NCI-H187 treated with DMSO at 0.1 percent for 48 hours (cell line): ENCODE measurements at places on chromosomes 7 and 10.

GRCh38 chr10:75042292-75042974, 69.0 kb upstream of the SAMD8 start:
- no peak for DNase-seq

DNA sequence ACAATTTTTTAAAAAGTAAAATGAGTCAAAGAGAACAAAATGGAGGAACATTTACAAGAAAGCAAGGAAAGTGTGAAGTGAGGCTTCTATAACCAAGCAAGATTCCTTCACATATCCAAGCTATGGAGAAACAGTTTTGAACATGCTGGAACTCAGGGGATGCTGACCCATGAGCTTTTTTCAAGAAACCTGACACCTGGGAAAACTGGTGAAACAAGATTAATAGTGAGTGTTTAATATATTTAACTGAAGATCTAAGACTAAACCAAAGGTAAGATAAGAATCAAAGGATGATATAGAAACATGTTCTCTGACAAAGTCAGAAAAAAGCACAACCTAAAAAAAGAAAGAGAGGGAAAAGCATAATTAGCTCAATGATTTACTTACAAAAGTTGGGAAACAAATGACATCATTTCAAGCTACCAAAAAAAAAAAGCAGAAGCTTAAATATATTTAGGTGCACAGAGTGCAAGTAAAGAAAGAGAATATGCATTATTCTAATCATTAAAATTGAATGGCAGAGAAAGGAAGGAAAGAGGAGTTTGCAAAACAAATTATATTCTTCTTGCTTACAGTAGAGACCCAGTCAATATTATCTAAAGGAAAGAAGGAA, 24.9 kb downstream of the C7orf25 start:
- no peak for DNase-seq

GRCh38 chr10:105121743-105122142, 480.7 kb downstream of the SORCS3 start:
- no peak for DNase-seq

- DNase-seq: no peak
Measured at GRCh38 chr7:139683137-139683921, 94.5 kb downstream of the HIPK2 start.

DNA sequence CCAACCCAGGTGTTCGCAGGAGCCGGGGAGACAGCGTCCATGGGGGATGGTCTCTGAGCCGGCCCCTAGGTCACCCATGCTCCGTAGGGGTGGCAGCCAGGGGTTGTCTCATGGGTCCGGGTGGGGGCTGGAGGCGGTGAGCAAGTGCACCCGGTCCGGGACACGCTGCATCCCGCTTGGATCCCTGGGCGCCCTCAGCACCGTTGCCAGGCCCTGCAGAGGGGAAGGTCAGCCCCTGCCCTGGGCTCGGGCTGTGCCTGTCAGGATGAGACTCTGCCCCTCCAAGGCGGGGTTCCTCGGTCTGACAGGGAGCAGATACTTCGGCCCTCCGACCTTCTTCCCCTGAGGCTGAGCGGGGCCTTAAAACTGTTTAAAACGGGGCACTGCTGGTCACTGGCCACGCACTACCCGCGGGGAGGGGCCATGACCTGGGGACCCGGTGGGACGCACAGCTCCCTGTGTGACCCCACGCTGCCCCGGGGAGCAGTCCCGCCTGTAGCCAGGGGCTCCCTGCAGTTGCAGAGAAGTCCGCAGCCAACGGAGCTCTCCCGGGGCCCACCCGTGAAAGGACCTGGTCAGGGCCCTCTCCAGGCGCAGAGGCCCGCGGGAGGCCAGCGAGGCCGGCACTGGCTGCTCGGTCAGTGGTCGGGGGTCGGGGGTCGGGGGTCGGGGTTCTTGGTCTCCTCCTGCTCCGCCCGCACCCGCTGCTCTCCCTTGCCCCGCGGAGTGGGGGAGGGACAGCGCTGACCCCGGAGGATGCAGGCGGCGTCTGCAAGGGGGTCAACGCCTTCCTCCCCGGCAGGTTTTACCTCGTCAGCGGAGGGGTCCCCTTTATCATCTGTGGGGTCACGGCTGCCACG, 33.4 kb upstream of the KNDC1 start:
- no peak for DNase-seq

- no peak for DNase-seq
Measured at GRCh38 chr10:34006471-34006870, 672.0 kb upstream of the NRP1 start.

DNA sequence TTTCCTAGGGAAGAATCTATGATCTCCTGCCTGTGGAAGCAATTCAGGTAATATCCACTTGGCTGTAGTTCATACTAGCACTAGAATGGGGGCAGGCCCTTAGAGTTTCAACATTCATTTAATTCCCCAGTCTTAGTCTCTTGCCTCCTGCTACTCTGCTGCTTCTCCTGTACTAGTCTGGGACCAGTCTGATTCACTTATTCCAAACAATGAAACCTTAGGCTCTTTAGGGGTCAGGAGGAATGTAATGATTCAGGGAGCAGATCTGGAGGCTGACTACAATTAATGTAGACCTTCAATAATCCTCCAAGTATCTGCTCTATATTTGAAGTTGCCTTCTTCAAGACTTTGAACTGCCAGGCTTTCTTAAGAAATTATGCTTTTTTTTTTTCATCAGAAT, 101.8 kb downstream of the GNAT3 start:
- no peak for DNase-seq

DNA sequence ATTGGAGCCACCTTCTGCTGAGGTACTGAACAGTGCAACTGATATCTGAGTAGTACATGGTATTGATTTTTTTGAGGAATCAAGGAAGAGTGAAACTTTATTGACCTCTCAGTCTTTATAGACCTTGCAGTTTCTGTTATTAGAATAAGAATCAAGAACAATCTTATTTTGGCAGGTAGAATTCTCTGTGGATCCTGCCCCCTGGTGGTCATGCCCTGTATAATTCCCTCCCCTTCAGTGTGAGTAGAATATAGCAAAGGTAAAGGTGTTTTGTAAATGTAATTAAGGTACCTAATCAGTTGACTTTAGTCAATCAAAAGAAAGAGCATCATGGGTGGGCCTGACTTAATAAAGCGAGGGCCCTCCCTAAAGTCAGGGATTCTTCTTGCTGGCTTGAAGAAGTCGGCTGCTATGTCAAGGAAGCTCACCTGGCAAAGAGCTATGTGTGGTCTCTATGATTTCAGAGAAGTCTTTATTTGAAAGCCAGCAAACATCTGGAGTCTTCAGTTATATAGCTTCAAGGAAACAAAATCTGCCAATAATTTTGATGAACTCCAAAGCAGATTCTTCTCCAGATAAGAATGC, 142.8 kb downstream of the LSM5 start:
- no peak for DNase-seq

DNA sequence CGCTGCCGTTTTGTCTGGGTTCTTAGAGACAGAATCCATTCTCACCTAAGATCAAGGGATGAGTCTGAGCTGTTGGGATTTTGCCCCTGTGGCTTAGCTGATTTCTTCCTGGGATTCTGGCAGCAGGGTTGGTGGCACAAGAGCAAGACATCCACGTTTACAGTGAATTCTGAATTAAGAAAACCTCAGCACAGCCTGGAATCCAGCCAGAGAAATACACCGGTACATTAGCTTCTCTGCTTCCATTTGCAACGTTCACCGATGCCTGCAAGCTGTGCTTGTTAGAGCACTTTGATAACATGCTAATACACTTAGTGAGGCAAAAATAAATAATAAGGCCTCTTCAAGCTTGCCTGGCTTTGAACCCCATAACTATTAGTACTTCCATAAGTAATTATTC, 569.8 kb downstream of the CALN1 start:
- no peak for DNase-seq

GRCh38 chr7:5672468-5672867, 109.0 kb downstream of the RNF216 start:
- no peak for DNase-seq

- no peak for DNase-seq
Measured at GRCh38 chr7:18400275-18400674, 95.3 kb upstream of the HDAC9 start.

- DNase-seq: no peak
Measured at GRCh38 chr10:122293156-122293960, 22.3 kb downstream of the BTBD16 start.

GRCh38 chr10:77513781-77514331, 123.8 kb downstream of the KCNMA1 start:
- peak; percentile 27 for DNase-seq

GRCh38 chr10:114305521-114305925, 66.5 kb downstream of the VWA2 start:
- no peak for DNase-seq
